ENCODE measurements at places on chromosomes 2 and 18. TPM values are rescaled to one million over a fixed set of nuclear protein-coding genes. Genes with fewer than 3 reads are reported as not detected.

DNA sequence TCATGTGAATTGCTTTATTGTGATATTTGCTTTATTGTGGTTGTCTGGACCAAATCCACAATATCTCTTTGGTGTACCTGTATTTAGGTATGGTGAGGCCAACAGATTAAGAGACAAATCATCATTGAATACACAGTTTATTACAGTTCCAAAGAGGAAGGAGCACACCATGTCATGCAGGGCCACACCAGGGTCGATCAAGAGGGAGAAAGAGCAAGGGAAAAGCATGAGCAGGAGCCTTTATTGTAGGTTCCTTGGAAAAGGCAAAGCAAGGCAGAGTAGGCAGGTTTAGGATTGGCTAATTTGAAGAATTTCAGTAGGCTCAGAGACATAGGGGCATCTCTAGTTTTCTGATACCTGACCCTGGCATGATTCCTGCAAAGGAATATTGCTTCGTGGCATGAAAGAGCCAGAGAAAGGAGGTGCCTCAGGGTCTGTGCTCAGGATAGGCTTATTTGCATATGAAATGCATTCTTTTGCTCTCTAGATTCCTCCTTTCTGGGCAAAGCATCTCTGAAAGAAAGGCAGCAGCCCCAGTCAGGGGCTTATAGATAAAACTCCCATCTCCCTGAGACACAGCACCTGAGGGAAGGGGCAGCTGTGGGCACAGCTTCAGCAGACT lies 214.2 kb upstream of the ERBB4 start:
- no peaks in the 10 kb centered on the region for H3K36me3 ChIP-seq
- H3K4me3 ChIP-seq = no peak overlapping the region

ICOS gene
- 0.49 TPM for total RNA-seq

- no peaks in the 10 kb centered on the region for H3K4me1 ChIP-seq
- H3K27ac ChIP-seq = no peak overlapping the region
- no peaks in the 10 kb centered on the region for H3K36me3 ChIP-seq
- H3K27me3 ChIP-seq = no peaks in the 10 kb centered on the region
These were observed 88.5 kb upstream of the CCDC150 start for GRCh38 chr2:196551014-196551413.

GRCh38 chr2:40606862-40607261 lies 155.0 kb upstream of the SLC8A1 start:
- no peaks in the 10 kb centered on the region for H3K27me3 ChIP-seq
- no peaks in the 10 kb centered on the region for H3K4me1 ChIP-seq
- no peak for DNase-seq
- H3K4me3 ChIP-seq = no peak overlapping the region

GRCh38 chr2:138447889-138448570 lies 53.5 kb upstream of the SPOPL start:
- no peak for DNase-seq
- no peak overlapping the region for H3K4me3 ChIP-seq
- no peaks in the 10 kb centered on the region for H3K27me3 ChIP-seq
- no peak overlapping the region for H3K27ac ChIP-seq
- H3K4me1 ChIP-seq = no peaks in the 10 kb centered on the region
- H3K36me3 ChIP-seq = no peaks in the 10 kb centered on the region
